ENCODE measurements at places on chromosomes 5 and 9. TPM values are rescaled to one million over a fixed set of nuclear protein-coding genes. Genes with fewer than 3 reads are reported as not detected.

DNA sequence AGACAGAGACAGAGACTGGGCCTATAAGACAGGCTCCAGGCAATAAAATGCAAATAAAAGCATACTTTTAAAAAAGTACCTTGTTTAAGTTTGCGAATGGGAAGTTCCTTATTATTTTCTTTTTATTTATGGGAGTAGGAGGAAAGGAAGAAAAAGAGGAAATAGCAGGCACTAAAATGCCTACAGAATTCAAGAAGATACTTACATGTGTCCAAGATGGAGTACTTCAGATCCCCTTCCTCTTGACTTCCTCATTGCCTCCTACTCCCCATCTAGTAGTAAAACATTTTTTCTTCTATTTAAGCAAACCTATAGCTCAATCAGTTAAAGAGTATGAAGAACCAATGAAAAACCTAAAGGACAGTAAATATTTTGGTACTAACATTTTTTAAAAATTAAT, 24.8 kb downstream of the GKAP1 start:
- no peak for DNase-seq

GRCh38 chr9:113979343-113980127, 98.6 kb downstream of the AMBP start:
- no peak for DNase-seq

DNA sequence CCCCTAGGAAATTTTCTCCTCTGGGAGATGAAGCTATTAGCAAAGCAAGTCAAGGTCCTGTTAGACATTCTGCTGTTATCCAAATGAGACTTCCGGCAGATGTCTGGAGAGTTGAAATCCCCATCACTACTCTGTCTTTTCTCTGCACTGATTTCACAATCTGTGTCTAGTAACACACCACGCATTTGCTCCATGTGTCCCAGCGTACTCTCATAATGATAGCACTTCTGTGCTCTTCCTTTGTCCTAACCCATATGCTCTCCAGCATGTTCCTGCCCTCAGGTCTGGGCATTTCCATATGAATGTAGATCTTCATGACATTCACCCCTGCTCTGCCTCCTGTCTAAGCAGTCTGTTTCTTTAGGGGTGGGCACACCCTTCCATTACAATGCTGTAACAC, 1949.0 kb upstream of the WWC1 start:
- no peak for DNase-seq

DNA sequence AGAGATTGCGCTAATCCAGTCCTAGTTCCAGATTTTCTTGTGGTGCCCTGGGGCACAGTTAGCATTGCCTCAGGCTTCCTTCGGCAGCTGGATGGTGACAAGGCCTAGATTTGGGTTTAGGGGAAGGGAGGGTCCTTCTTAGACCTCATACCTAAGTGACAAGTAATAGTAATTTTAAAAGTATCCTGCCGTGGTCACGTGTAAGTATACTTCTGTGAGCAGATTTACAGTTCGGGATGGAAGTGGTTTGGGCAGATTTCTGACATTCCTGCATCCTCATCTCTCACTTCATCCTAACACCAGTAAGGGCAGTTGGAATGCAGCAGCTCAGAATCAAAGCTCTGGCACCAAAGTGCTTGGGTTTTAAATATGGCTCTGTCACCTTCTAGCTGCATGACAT, 71.6 kb downstream of the LRRC70 start:
- no peak for DNase-seq

DNA sequence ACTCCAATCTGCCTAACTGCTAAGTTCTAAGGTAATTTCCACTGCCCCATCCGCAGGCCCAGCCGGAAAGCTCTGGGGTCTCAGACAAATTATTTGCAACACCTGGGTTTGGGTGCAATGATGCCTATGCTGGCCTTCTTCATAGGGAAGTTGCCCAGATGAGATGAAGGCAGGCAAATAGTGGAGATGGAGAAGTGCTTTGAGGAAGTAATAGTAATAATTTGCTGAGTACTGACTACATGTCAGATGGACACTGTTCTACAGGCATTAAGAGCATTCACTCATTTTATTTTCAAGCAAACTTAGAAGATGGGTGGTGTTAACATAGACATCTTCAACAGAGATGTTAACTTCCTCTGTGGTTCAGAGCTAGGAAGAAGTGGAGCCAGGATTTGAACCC, 3.8 kb downstream of the PCDH12 start:
- DNase-seq = no peak

GRCh38 chr9:23343226-23343625, 482.8 kb downstream of the ELAVL2 start:
- no peak for DNase-seq

Gene ANKRD31
- total RNA-seq = not detected

Gene FBXL7
- 0.92 TPM for total RNA-seq

Gene OXCT1
- 24.5 TPM for total RNA-seq

Gene TNFSF15
- not detected for total RNA-seq

Gene IFNA21
- total RNA-seq = not detected
